T-cell (primary cell): ENCODE measurements at places on chromosomes 7 and 10.

DNA sequence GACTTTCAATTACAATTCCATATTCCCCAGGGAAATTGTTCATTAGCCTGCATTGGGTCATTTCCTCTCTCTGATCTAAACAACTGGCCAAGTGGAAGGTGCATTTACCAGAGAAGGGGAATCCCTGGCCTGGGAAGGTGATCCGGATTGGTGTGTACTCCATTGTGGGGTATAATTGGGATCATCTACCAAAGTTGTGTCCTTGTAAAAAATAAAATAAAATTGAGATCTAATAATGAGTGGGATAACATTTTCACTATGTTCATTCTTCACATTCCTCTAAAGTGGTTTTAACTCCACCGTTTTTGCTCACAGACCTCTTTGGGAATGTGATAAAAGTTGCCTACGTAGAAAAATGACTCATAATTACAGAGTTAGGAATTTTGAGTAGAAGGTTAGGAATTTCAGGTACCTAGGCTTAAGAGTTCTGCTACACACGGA lies 22.8 kb downstream of the ARL5B start:
- no peak overlapping the region for H3K27ac ChIP-seq
- no peaks in the 10 kb centered on the region for H3K27me3 ChIP-seq
- H3K4me3 ChIP-seq, result no peak overlapping the region

GRCh38 chr7:71484380-71484779 lies 352.4 kb downstream of the GALNT17 start:
- no peak for DNase-seq
- no peak overlapping the region for H3K4me3 ChIP-seq
- no peaks in the 10 kb centered on the region for H3K36me3 ChIP-seq
- no peak overlapping the region for H3K27ac ChIP-seq
- H3K27me3 ChIP-seq, result no peaks in the 10 kb centered on the region

DNA sequence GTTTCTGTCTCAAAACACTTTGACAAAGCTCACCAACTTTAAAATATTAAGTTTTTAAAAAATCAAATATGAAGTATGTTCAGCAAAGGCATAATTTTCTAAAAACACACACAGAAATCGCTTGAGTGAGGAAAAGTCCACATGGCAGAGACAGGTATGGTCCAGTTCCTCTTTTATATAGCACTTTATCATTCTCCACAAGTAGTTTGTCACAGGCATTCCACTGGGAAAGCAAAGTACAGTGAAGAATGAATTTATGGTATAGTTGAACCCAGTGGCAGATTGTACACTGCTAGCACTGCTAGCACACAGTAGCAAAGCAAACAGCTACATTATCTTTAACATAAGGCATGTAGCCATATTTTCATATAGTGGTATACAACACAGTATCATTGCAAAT lies 102.3 kb downstream of the HECTD2 start:
- no peaks in the 10 kb centered on the region for H3K27me3 ChIP-seq
- no peaks in the 10 kb centered on the region for H3K4me1 ChIP-seq
- no peak overlapping the region for H3K27ac ChIP-seq
- H3K4me3 ChIP-seq, result no peak overlapping the region
- no peaks in the 10 kb centered on the region for H3K36me3 ChIP-seq

DNA sequence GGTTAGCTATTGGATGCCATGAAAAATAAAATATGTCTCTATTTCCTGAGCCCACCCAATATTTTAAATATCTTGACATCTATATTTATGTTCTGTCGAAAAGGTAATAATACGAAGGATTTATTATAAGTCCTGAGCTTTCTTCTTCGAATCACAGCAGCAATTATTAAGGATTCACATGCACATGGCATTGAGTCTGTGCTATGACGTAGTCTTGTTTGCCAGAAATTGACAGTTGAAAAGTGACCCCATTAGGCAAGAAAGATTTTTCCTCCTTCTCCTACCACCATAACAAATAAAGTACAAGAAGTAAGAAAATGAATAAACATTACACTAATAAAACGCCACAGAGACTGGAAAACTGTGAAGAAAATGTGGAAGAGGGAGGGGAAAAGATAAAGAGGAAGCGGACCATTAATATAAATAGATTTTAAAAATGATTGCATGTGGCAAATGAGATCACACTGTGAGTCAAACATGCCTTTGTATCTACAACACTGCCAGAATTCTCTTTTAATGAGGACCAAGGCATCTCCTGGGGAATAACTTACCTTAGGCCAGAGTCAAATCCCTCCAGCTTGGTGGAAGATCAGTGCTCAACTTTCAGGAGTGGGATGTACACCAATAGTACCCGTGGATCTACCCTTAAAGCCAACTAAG lies 21.6 kb downstream of the FZD1 start:
- H3K4me1 ChIP-seq, result no peaks in the 10 kb centered on the region
- no peak overlapping the region for H3K27ac ChIP-seq
- H3K36me3 ChIP-seq, result no peaks in the 10 kb centered on the region
- H3K27me3 ChIP-seq, result no peaks in the 10 kb centered on the region

DNA sequence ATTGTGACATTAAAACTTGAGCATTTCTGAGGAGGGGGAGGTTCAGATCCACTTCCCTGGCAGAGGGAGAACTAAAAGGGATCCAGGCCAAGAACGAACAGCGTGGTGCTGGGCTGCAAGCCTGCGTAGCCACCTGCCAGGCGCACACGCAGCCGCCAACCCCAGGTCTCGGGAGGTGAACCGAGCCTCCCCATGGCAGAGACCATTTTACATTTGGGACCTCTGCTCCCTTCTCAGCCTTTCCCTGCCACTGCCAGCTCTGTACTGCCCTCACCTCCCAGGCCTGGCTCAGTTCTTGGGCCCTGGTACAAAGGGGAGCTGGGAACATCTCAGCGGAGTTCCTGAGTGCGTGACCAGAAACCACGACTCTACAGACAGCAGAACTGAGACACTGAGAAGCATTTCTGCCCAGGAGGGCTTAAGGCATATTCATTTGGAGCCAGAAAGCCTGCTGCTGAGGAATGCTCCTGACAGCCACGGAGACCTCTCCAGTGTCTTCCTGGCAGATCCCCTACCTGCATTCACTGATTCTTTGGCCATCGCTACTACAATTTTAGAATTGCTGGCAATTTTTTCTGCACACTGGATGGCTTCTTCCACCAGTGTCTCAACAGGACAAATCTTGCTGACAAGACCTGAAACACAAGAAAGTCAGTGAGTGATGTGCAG lies 7.6 kb downstream of the ECHS1 start:
- no peak for DNase-seq
- H3K27me3 ChIP-seq, result no peaks in the 10 kb centered on the region
- no peak overlapping the region for H3K4me3 ChIP-seq
- peaks cover 15% of the 10 kb centered on the region for H3K36me3 ChIP-seq

GRCh38 chr7:76505168-76506080 lies 4.9 kb upstream of the UPK3B start:
- H3K27ac ChIP-seq, result no peak overlapping the region
- H3K36me3 ChIP-seq, result peaks cover 11% of the 10 kb centered on the region

GRCh38 chr10:23253780-23254179 lies 61.7 kb downstream of the PTF1A start:
- no peaks in the 10 kb centered on the region for H3K4me1 ChIP-seq
- no peak overlapping the region for H3K4me3 ChIP-seq
- H3K36me3 ChIP-seq, result no peaks in the 10 kb centered on the region
- H3K27me3 ChIP-seq, result no peaks in the 10 kb centered on the region
- DNase-seq, result no peak
- no peak overlapping the region for H3K27ac ChIP-seq

- H3K4me3 ChIP-seq, result no peak overlapping the region
- no peaks in the 10 kb centered on the region for H3K36me3 ChIP-seq
- H3K27ac ChIP-seq, result no peak overlapping the region
- peaks cover 9% of the 10 kb centered on the region for H3K4me1 ChIP-seq
- no peak for DNase-seq
Measured at GRCh38 chr7:152403726-152404125, 32.1 kb downstream of the KMT2C start.

- no peaks in the 10 kb centered on the region for H3K27me3 ChIP-seq
- no peak overlapping the region for H3K4me3 ChIP-seq
- H3K4me1 ChIP-seq, result no peaks in the 10 kb centered on the region
- no peak overlapping the region for H3K27ac ChIP-seq
Measured at GRCh38 chr10:52226197-52226847, 87.8 kb upstream of the DKK1 start.

DNA sequence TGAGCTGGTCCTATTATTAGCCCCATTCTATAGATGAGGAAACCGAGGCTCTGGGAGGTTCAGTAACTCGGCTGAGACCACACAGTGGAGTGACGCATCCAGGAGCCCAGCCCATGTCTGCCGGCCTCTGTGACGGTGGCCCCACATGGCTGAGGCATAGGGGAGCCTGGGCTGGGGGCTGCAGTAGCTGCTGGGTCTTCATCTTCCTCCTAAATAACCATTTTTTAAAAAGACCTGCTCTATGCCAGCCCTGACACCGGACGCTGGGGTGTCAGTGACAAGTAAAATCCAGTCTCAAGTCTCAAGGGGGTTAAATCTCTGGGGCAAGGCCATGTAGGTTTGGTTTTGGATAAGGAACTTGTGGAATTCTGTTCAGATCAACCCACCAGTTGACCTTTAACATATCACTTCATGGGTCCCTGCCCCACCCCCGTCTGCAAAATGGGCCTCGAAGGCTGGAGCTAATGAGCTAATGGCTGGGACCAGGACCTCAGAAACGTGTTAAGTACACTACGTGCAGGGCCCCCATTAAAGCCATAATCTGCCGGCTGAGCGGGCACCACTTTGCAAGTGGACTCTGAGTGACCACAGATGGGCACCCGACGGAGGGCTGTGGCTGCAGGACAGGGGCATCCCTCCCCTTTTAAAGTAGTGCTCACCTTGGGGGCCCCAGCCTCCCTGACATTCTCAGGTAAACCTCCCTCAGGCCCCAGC lies 136.5 kb upstream of the UNC5B start:
- no peak for DNase-seq
- no peaks in the 10 kb centered on the region for H3K36me3 ChIP-seq
- H3K4me3 ChIP-seq, result no peak overlapping the region
- no peak overlapping the region for H3K27ac ChIP-seq

DNA sequence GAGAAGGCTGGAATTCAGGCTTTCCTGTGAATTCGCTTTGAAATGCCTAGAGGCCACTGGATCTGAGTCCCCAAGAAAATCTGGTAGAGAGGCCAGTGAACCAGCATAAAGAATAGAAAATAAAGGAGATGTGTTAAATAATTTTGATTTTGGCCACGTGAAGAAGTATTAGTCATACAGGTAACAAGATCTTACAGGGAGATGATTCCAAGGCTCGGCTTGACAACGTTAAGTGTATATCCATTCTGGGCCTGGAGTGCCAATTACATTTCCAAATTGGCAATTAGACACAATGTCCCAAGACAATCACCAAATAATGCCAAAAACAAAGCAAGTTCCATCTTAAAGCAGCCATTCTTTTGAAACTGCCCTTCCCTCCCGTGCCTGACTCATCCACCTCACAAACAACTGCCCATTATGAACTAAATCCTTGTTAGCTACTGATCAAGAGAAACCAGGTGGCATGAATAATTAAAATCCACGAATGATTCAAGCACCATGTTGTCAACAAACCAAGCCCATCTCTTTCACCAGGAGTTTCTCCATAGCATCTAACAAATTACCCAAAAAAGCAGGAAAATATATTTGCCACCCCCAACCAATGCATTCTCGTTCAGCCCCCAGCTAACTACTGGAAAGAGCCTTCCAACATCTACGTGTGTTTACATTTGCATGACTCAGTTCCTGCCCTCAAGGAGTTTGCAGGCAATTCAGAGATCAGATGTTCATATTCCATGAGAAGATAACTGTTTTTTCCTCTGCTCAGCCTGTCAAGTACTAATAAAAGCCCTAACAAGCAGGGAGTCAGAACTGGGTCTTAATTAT lies 8.5 kb downstream of the KCNMA1 start:
- H3K4me1 ChIP-seq, result no peaks in the 10 kb centered on the region
- no peak overlapping the region for H3K4me3 ChIP-seq
- DNase-seq, result no peak

GRCh38 chr10:71585564-71586290 lies 133.9 kb downstream of the C10orf105 start:
- H3K27me3 ChIP-seq, result peaks cover 22% of the 10 kb centered on the region
- no peak overlapping the region for H3K4me3 ChIP-seq
- H3K36me3 ChIP-seq, result no peaks in the 10 kb centered on the region
- no peaks in the 10 kb centered on the region for H3K4me1 ChIP-seq
- DNase-seq, result no peak
- no peak overlapping the region for H3K27ac ChIP-seq

- H3K27ac ChIP-seq, result no peak overlapping the region
- no peaks in the 10 kb centered on the region for H3K27me3 ChIP-seq
- H3K36me3 ChIP-seq, result peaks cover 6% of the 10 kb centered on the region
- DNase-seq, result no peak
Measured at GRCh38 chr7:2191016-2191415, 41.7 kb downstream of the MAD1L1 start.

GRCh38 chr7:116601426-116601825 lies 70.6 kb upstream of the MET start:
- no peaks in the 10 kb centered on the region for H3K36me3 ChIP-seq
- no peaks in the 10 kb centered on the region for H3K4me1 ChIP-seq
- no peak for DNase-seq
- no peak overlapping the region for H3K4me3 ChIP-seq

DNA sequence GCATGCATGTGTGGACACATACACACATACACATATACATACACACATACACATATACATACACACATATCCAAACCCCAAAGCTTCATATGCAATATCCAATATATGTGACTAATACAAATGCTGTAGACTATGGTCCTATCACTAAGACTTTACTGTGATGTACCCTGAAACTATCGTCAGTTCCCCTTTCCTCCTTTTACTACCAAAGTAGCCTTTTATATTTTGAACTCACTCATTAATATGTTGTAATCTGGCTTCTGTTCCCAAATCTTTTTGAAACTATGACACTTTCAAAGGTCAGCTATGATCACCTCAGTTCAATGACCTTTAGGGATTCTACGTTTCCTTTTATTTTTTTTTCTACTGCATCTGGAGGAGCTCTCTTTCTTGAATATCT lies 64.8 kb upstream of the TFEC start:
- H3K4me3 ChIP-seq, result no peak overlapping the region
- no peaks in the 10 kb centered on the region for H3K36me3 ChIP-seq
- no peaks in the 10 kb centered on the region for H3K4me1 ChIP-seq
- no peak for DNase-seq

- no peaks in the 10 kb centered on the region for H3K27me3 ChIP-seq
- H3K4me1 ChIP-seq, result peaks cover 5% of the 10 kb centered on the region
- H3K4me3 ChIP-seq, result no peak overlapping the region
Measured at GRCh38 chr10:122139627-122140170, 131.4 kb upstream of the BTBD16 start.

GRCh38 chr10:3251172-3251571 lies 78.6 kb upstream of the PITRM1 start:
- no peak overlapping the region for H3K4me3 ChIP-seq
- H3K27me3 ChIP-seq, result peaks cover 13% of the 10 kb centered on the region
- no peaks in the 10 kb centered on the region for H3K4me1 ChIP-seq
- H3K36me3 ChIP-seq, result no peaks in the 10 kb centered on the region
- H3K27ac ChIP-seq, result no peak overlapping the region

DNA sequence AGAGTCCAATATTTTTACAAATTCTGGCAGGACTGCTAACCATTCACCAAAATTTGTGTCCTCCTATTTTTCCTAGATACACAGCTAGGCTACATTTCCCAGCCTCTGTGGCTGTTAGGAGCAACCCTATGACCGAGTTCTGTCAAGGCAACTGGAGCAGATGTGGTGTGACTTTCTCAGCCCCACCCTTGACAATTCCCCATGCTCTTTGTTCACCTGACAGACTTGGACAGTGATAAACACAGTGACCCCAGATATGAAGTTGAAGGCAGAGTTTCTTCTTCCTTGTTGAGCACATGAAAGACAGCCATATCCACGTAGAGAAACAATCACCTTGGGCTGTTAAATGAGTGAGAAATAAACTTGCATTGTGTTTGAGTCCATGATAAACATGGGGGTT lies 1162.1 kb downstream of the SORCS3 start:
- DNase-seq, result no peak
- no peak overlapping the region for H3K27ac ChIP-seq
- H3K4me3 ChIP-seq, result no peak overlapping the region
- no peaks in the 10 kb centered on the region for H3K27me3 ChIP-seq
